ENCODE measurements at places on chromosomes 2 and 18. TPM values are rescaled to one million over a fixed set of nuclear protein-coding genes. Genes with fewer than 3 reads are reported as not detected.

GRCh38 chr2:215315301-215315700 lies 3.4 kb downstream of the ATIC start:
- H3K36me3 ChIP-seq: peaks cover 12% of the 10 kb centered on the region
- H3K27me3 ChIP-seq: no peaks in the 10 kb centered on the region
- no peak overlapping the region for H3K27ac ChIP-seq
- no peak for DNase-seq

DNA sequence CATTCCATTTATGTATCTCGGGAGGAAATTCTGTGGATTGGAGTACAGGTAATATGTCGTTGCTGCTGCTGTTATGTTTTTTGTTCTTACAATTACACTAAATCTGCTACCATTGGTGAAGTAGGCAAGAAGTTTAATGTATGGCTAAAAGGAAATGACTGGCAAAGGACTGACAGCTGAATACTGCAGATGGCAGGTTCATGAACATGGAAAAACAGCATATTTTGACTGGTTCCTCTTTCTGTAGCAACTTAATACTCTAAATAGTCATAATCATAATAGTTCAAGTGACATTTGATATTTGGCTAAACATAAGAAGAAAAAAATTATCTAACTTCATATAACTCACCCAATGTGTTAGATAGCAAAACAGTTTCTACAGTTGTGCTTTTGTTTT lies 84.5 kb upstream of the PGAP1 start:
- H3K27me3 ChIP-seq: no peaks in the 10 kb centered on the region
- no peaks in the 10 kb centered on the region for H3K4me1 ChIP-seq
- no peak for DNase-seq
- no peak overlapping the region for H3K4me3 ChIP-seq
- H3K27ac ChIP-seq: no peak overlapping the region

The MROH2A gene
- total RNA-seq: 0.12 TPM

DNA sequence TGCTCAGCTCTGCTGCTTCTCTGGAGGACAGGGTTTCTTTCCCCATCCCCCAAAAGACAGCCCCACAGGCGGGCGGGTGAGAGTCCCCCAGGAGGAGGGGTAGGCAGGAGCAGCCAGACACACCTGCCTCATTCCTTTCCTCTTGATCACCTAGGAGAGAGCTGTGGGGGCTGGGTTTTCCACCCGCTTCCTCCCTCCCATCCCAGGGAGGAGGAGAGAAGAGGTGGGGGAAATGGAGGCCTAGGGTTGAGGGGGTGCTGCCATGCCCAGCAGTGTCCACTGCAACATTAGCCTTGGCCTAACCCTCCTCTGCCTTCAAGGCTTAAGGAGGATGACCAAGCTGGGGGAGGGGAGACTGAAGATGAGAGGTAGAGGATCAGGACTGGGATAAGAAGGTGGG lies 14.7 kb downstream of the WNT10A start:
- H3K36me3 ChIP-seq: no peaks in the 10 kb centered on the region
- H3K4me3 ChIP-seq: no peak overlapping the region
- H3K4me1 ChIP-seq: no peaks in the 10 kb centered on the region
- peaks cover 100% of the 10 kb centered on the region for H3K27me3 ChIP-seq
- DNase-seq: no peak

The DSG2 gene
- 45.3 TPM for total RNA-seq

- H3K4me3 ChIP-seq: no peak overlapping the region
- no peak overlapping the region for H3K27ac ChIP-seq
- H3K36me3 ChIP-seq: no peaks in the 10 kb centered on the region
- H3K4me1 ChIP-seq: peaks cover 21% of the 10 kb centered on the region
Measured at GRCh38 chr2:31233231-31233630, 721 bp upstream of the EHD3 start.

GRCh38 chr2:192194265-192194865 lies 368 bp downstream of the TMEFF2 start:
- H3K27ac ChIP-seq: no peak overlapping the region
- peak overlapping the region; percentile 38 for H3K4me3 ChIP-seq
- H3K4me1 ChIP-seq: peaks cover 11% of the 10 kb centered on the region

- no peaks in the 10 kb centered on the region for H3K36me3 ChIP-seq
- H3K27ac ChIP-seq: no peak overlapping the region
Measured at GRCh38 chr2:106012591-106013347, 181.3 kb downstream of the UXS1 start.

GRCh38 chr2:126765395-126765794 lies 109.4 kb downstream of the GYPC start:
- H3K4me3 ChIP-seq: no peak overlapping the region
- H3K27me3 ChIP-seq: no peaks in the 10 kb centered on the region
- no peak for DNase-seq
- no peaks in the 10 kb centered on the region for H3K36me3 ChIP-seq
- H3K27ac ChIP-seq: no peak overlapping the region

DNA sequence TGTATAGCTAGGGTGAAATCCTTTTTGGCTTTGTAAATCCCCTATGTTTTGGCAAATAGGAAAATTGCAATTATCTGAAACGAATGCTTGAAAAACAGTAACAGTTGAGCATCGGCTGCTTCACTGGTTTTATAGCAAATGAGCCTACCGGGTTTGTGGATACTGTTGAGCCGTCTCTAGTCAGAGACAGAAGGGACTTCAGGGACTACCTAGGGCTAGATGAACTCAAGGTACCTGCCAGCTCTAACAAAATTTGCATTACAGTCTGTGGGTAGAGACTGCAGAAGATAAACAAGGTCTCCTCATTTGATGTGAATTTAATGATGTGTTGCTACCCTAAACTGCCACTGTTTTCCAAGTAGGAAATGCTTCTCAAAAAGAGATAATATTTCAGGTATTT lies 101.1 kb downstream of the EML6 start:
- peaks cover 11% of the 10 kb centered on the region for H3K27me3 ChIP-seq
- no peaks in the 10 kb centered on the region for H3K36me3 ChIP-seq
- no peak overlapping the region for H3K27ac ChIP-seq
- no peaks in the 10 kb centered on the region for H3K4me1 ChIP-seq
- no peak overlapping the region for H3K4me3 ChIP-seq

DNA sequence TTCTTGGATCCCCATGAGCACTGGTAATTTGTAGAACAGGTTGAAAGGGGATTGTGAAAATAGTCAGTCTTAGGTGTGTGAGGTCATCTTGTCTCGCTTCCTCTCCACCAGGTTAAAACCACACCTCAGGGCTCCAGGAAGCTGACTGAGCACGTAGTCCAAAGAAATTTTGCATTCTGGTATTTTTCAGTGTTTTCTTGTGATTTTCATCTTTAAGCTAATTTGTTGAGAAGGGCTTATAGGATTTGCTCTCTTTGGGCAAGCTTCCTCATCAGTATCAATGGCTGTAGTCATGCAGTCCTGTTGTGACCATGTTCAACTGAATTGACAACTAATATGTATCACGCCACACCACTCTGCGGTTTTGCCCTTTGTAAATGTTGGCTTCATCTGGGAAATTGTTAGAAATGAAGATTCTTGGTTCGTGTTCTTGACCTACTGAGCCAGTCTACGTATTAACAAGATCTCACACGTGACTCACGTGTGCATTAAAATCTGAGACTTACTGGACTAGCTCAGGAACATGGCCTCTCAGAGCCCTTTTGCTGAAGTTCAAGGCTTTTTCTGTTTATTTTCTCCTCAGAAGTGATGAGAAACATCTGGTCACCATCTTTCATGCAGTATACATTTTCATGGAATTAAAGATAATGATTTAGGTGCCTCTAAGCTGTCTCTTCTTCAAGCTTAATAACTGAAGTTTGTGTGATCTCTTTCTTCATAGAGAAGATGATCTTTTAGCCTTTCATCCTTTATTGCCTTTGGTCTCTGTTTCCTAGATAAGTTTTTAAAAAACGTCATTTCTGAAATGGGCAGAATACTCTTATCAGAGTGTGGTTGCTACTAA lies 32.8 kb downstream of the FMNL2 start:
- H3K36me3 ChIP-seq: no peaks in the 10 kb centered on the region
- H3K27ac ChIP-seq: no peak overlapping the region
- DNase-seq: peak; percentile 15
- H3K4me3 ChIP-seq: no peak overlapping the region
- no peaks in the 10 kb centered on the region for H3K27me3 ChIP-seq
- no peaks in the 10 kb centered on the region for H3K4me1 ChIP-seq

GRCh38 chr2:170191166-170191866 lies 13.4 kb downstream of the MYO3B start:
- H3K27ac ChIP-seq: no peak overlapping the region
- no peak overlapping the region for H3K4me3 ChIP-seq
- no peaks in the 10 kb centered on the region for H3K36me3 ChIP-seq
- no peak for DNase-seq

DNA sequence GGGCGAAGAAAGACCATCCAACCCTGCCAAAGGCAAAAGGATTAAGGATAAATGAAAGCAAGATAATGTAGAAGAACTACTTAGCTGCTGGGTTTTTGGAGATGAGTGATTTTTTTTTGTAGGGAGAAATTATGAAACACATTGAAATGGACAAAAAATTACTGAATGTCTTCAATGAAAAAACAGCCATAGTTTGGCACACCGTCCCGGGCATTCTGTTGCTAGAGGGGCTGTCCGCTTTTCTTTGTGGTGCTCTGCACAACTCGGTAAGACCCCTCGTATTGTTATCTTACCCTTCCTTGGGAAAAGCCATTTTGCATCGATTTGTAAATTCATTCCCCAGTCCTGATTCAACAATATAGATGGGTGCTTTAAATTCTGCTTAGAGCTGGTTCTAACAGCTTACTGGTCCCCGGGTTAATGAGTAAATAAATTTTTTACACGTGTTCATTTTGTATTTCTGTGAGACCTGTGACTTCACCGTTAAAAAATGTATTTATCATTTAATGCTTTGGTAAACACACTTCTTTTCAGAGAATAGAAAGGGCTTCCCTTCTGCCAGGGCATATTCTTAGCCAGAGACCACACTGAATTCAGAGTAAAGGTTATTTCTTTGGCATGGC lies 912 bp upstream of the LAPTM4A start:
- H3K27ac ChIP-seq: peak overlapping the region; percentile 97
- no peaks in the 10 kb centered on the region for H3K36me3 ChIP-seq
- H3K27me3 ChIP-seq: no peaks in the 10 kb centered on the region

The SOX11 gene
- total RNA-seq: 40.7 TPM
